SHP77 (cell line): ENCODE measurements at places on chromosomes 16 and 17.

GRCh38 chr16:87198328-87198832 lies 118.8 kb downstream of the C16orf95 start:
- DNase-seq = no peak

DNA sequence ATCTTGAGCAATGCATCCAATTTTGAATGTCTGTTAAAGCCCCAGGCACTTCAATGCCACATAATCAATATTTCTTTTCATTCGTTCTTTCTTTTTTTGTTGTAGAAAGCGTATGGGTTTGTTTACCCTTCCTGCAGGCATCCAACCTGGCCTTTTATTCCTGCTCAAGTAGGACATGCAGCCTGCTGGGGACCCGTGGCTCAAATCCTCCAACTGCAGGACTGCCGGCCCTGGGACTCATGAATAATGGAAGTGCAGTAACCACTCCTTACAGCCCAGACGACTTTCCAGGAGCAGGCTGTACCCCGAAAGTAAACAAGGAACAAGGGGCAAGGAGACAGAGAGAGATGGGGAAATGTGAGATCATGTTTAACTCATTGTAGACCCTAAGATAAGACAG lies 126.4 kb downstream of the SALL1 start:
- DNase-seq = no peak

- DNase-seq = no peak
These were observed 141.5 kb upstream of the MED13 start for GRCh38 chr17:62206550-62206949.

DNA sequence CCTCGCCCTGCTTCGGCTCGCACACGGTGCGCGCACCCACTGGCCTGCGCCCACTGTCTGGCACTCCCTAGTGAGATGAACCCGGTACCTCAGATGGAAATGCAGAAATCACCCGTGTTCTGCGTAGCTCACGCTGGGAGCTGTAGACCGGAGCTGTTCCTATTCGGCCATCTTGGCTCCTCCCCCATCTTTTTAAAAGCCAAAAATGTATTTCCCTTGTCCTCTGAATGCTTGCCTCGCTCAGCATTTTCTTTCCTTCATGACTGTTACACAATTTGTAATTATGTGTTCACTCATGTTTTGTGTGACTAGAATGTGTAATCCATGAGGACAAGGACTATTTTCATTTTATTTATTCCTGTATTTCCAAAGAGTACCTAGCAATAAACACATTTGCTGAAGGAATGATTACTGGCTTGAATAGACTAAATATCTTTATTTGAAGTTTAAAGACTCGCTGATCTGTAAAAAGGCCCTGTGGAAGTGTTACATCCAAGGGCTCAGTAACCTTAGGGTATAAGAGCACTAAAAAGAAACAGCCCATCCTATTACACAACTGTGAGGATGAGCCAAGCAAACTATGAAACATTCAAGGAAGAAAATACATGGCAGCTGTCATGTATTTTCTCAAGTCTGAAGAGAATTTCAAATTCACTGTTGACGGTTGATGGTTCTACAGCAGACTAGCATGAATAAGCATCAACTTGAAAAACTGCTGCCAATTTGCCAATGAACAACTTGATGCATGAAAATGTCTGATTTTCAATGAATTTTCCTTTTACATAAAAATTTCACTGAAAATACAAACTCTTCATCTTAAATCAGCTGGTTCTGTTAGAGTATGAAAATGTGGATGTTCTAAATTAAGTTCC lies 192.6 kb downstream of the MYO1D start:
- no peak for DNase-seq

DNA sequence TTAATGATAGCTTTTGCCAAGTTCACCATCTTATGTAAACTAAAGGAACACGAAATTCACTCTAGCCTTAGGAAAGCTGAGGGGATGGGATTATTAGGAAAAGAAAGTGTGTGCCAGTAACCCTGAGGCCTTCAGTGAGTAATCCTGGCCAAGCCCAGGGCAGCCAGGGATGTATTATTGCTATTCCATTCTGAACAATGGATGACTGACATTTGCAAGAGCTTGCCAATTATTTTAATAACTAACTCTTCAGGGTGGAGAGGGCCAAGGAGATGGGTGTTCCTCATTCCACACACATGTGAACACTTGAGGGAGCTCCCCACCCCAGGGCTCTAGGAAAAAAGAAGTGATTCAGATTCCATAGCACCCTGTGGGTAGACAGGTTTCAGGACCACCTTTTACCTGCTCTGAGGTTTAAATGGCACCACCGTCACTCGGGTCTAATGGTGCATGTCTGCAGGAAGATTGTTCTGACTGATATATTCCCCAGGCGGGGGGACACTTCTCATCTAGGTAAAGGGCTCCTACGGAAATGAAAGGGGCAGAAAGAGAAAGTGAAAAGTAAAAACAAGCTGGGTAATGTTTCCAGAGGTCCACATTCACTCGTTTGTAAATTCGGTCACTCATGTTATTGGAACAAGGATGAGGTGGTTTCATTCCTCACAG lies 41.5 kb downstream of the TK2 start:
- DNase-seq = no peak

DNA sequence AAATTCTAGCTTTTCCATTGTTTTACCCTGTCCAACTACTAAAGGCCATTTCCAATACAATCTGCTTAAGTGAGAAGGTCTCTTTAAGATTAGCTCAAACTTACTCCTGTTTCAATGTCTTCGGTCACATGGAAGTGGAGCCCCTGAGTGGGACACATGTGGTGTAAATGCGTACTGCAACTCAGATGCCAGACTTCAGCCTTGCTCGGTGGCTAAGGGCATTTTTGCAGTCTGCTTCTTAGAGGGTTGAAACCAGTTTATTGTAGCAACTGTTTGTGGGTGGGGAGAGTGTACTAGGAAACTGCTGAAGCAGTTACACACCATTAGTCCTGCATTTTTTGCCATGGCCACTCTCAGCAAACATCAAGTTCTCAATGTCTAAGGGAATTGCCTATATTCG lies 140.6 kb downstream of the PARN start:
- no peak for DNase-seq

DNA sequence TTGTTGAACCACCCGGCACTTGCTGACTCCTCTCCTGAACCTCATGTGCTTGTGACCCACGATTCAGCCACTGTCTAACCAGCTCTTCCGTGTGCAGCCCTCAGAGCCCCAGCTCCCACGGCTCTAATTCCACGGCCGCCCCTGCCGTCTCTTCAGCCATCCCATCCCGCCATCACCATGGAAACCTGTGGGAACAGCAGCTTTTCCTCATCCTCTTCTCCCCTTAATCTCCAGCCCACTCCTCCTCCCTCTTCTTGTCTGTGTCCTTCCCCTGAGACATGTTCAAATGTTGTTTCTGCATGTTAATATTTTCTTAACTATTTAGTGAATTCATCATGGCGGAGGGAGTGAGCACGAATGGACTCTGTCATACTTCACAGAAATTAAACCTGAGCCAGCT lies 285.2 kb downstream of the CDH13 start:
- DNase-seq = no peak

- peak; percentile 91 for DNase-seq
These were observed 31.4 kb downstream of the ACTG1 start for GRCh38 chr17:81481073-81481799.

DNA sequence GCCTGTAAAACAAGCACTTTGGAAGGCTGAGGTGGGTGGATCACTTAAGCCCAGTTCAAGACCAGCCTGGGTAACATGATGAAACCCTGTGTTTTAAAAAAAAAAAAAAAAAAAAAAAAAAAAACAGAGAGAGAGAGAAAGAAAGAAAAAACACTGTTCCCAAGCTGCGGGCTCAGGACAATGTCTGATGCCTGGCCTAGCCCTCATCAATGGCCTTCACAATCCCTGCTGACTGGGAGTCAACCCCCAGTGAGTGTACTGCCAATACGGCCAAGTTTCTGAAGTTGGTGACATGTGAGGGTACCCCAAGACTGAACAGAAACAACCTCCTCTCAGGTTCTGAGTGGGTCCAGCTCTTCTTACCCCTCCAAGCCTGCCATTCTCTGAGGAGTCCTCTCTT lies 116.5 kb downstream of the ZNF778 start:
- DNase-seq = no peak

- DNase-seq = no peak
These were observed 11.6 kb downstream of the COPZ2 start for GRCh38 chr17:48025904-48026501.
